ENCODE measurements at places on chromosomes 2 and 18.

- H3K36me3 ChIP-seq = no peaks in the 10 kb centered on the region
- no peaks in the 10 kb centered on the region for H3K4me1 ChIP-seq
- no peak overlapping the region for H3K4me3 ChIP-seq
- H3K27ac ChIP-seq = no peak overlapping the region
- no peak for DNase-seq
Measured at GRCh38 chr18:75113455-75113854, 95.5 kb downstream of the PTGR3 start.

DNA sequence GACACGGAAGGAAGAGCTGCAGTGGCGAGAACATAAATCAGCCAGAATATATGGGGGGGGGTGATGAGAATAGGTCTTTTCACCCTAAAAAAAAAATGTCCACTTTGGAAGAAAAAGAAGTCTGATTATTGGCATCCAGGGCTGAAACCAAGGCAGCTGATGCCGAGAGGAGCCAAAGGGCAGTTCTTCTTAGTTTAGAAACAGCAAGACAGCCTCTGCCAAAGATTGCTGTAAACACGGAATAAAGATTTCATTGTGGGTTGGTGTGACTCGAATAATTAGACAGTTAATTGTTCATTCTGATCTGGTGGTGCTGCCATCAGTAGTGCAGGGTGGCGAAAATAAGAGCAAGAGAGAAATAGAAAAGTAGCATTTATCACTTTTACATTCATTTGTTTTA, 3.5 kb downstream of the CDH20 start:
- no peaks in the 10 kb centered on the region for H3K27me3 ChIP-seq
- no peak overlapping the region for H3K27ac ChIP-seq
- no peak overlapping the region for H3K4me3 ChIP-seq
- no peak for DNase-seq
- no peaks in the 10 kb centered on the region for H3K4me1 ChIP-seq
- H3K36me3 ChIP-seq = no peaks in the 10 kb centered on the region

DNA sequence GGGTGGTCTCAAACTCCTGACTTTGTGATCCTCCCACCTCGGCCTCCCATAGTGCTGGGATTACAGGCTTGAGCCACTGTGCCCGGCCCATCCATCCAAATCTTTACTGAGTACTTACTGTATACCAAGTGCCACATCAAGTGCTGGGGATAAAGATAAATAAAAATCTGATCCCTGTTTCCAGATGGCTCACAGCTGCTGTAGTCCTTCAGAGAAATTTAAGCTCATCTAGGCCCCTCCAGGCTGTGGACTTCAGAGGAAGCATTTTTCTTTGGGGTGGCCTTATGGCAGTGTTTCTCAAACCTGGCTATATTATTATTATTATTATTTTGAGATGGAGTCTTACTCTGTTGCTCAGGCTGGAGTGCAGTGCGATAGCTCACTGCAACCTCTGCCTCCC, 33.7 kb upstream of the GTF2A1L start:
- H3K27me3 ChIP-seq = no peaks in the 10 kb centered on the region
- H3K4me3 ChIP-seq = no peak overlapping the region
- H3K27ac ChIP-seq = no peak overlapping the region
- no peaks in the 10 kb centered on the region for H3K4me1 ChIP-seq
- DNase-seq = no peak
- H3K36me3 ChIP-seq = no peaks in the 10 kb centered on the region

- peak overlapping the region; percentile 21 for H3K4me3 ChIP-seq
- H3K4me1 ChIP-seq = peaks cover 36% of the 10 kb centered on the region
- peak overlapping the region; percentile 29 for H3K27ac ChIP-seq
Measured at GRCh38 chr2:157447741-157448140, 3.9 kb upstream of the CYTIP start.

DNA sequence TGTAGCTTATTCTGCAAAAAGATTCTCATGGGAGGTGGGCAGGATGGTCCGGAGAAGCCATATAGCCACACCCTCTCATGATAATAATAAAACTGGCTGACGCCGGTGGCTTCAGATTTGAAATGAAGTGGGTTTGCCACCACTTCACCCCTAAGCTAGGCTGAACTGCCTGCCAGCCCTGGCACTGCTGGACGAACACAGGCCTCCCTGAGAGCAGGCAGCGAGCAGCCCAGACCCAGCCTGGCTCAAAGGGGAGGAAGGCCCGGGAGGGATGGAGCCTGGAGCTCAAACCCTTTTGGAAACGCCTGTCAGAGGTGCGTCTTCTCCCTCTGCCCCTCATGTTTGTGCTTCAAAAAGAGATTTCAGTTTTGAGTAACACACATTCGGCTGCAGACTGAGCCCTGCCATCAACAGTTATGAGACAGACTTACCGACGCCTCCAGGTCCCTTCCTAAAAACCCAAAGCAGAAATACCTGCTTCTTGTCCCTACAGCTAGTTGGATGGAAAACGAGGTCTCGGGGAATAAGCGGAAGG, 71.1 kb upstream of the HPCAL1 start:
- no peaks in the 10 kb centered on the region for H3K36me3 ChIP-seq
- no peaks in the 10 kb centered on the region for H3K27me3 ChIP-seq
- H3K4me1 ChIP-seq = no peaks in the 10 kb centered on the region
- no peak overlapping the region for H3K27ac ChIP-seq

DNA sequence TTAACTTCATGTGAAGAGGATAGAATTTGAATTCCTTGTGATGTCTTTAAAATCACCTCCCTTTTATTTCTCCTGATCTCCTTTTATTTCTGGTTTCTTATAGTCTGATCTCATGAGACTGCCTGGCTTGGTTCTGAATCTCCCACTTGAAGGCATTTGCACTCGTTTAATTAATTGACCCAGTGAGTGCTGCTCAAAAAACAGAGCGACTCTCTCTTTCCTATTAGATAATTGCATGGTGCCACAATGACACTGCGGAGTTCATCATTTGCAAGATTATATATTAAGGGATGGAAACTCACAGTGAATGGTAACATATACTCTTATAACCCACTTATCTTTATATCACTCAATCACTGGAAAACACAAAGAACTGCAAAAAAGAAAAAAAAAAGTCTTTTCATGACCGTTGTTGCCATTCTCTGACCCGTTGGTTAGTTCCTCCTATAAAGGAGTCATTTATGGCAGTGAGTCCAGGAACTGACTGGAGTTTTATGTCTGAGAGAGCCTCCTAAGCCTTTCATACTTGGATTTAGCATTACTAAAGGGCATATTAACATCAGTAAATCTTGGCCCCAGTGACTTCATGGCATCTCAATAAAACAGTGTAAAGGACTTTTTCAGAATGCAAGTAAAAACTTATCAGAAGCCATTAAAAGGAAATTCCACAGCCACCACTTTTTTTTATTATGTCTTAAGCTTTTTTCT, 103.3 kb upstream of the EPHA4 start:
- H3K27ac ChIP-seq = no peak overlapping the region
- no peak for DNase-seq
- H3K4me1 ChIP-seq = no peaks in the 10 kb centered on the region
- no peaks in the 10 kb centered on the region for H3K36me3 ChIP-seq

- no peak for DNase-seq
- H3K36me3 ChIP-seq = no peaks in the 10 kb centered on the region
- no peaks in the 10 kb centered on the region for H3K4me1 ChIP-seq
- no peak overlapping the region for H3K27ac ChIP-seq
- no peak overlapping the region for H3K4me3 ChIP-seq
Measured at GRCh38 chr18:46577546-46577945, 79.5 kb downstream of the LOXHD1 start.

DNA sequence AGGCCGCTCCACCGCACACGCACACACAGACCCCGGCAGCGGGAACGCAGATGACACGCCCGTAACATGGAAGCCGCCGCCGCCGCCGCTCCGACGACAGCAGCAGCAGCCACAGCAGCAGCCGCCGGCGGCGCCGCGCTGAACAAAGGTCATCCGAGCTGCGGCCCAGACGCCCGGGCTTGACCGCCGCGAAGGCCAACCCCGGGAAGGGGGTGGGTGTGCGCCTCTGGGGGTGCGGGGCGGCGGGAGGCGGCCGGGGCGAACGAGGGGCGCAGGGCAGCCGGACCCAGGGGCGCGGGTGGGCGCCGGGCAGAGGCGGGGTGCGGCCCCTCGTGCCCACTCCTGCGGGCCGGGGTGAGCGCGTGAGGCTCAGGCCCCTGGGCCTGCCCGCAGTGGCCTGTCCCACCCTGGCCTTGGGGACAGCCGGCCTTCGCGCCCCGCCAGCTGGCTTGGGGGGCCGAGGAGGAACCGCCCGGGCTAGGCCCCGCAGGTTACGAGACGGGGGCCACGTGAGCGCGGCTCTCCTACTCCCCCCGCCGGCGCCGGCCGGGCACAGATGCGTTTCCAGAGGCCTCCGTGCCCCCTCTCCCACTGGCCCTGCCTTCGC, 1.0 kb upstream of the ZNF532 start:
- H3K27ac ChIP-seq = no peak overlapping the region
- no peaks in the 10 kb centered on the region for H3K36me3 ChIP-seq
- peaks cover 3% of the 10 kb centered on the region for H3K27me3 ChIP-seq
- no peak overlapping the region for H3K4me3 ChIP-seq
- no peak for DNase-seq

DNA sequence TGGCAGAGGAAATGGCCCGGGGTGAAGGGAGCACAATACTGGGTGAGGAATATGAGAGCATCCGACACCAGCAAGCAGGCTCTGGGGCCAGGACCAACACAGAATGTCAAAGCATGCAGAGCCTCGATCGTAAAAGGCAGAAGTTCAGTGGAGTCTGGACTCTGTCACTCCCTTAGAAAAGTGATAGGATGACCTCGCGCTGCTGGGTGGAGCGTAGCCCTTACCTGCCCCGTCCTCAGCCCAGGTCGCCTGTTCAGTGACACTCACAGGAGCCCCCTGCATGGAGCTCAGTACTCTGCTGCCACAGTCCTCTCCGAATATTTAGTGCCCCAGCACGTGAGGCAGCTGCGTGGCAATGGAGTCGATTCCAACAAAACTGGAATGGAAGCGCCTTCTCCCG, 236.7 kb upstream of the MYT1L start:
- DNase-seq = no peak
- no peak overlapping the region for H3K4me3 ChIP-seq
- no peaks in the 10 kb centered on the region for H3K27me3 ChIP-seq
- no peak overlapping the region for H3K27ac ChIP-seq

DNA sequence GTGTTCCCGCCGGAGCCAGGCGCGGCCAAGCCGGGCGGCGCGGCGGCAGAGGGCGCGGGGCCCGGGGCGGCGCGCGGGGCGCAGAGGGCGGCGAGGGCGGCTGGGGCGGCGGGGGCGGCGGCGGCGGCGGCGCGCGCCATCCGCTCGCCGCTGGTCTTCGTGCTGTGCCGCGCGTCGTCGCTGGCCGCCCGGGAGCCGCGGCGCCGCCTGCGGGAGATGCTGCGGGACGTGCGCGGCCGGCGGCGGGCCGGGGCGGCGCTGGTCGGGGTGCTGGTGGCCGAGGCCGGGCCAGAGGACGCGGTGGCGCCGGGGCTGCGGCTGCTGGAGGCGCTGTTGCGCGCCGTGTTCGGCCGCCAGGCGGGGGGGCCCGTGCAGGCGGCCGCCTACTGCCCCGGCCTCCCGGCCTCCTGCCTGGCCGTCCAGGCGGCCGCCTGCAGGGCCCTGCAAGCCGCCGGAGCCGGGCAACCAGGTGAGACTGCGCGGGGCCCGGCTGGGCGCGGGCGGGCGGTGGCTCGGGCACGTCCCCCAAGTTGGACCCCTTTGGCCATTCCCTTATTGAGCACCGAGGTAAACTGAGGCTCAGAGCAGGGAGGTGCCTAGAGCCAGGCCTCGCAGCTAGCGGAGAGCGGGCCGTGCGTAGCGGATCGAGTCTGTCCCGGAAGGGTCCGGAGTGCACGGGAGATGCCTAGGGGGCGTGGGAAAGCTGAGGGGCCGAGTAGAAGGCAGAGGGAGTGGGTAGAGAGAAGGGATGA, 584 bp downstream of the C2orf72 start:
- H3K27me3 ChIP-seq = peaks cover 33% of the 10 kb centered on the region
- no peak overlapping the region for H3K4me3 ChIP-seq
- DNase-seq = no peak
- no peaks in the 10 kb centered on the region for H3K4me1 ChIP-seq

GRCh38 chr2:16100006-16100405, 159.7 kb downstream of the MYCN start:
- H3K36me3 ChIP-seq = no peaks in the 10 kb centered on the region
- no peaks in the 10 kb centered on the region for H3K27me3 ChIP-seq
- no peak overlapping the region for H3K27ac ChIP-seq
- no peaks in the 10 kb centered on the region for H3K4me1 ChIP-seq

DNA sequence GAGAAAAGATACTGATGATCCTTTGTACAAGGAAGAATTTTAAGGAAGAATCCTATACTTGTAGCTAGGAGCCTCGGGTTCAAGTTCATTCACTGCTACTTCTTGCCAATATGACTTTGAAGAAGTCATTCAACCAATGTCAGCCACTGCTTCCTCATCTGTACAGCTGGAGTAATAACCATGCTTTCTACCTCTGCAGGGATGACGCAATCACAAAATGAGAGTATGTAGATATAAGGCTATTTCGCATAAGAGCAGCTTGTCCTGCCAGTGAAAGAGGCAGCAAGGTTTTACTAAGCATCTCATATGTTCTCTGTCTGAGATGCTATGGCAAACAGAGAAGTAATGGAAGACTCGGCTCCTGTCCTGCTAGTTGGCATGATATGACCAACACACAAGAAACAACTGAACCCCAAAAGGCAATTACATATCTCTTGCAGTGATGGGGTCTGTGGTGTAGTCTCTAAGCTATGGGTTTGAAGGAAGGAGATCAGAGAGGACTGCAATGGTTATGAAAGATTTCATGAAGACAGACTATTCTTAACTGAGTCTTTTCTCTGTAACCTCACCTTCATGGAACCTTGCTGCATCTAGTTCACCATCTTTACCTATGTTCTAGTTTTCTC, 9.2 kb downstream of the AAK1 start:
- H3K27me3 ChIP-seq = no peaks in the 10 kb centered on the region
- H3K27ac ChIP-seq = no peak overlapping the region
- no peak for DNase-seq
- H3K4me1 ChIP-seq = peaks cover 53% of the 10 kb centered on the region
- peaks cover 11% of the 10 kb centered on the region for H3K36me3 ChIP-seq

DNA sequence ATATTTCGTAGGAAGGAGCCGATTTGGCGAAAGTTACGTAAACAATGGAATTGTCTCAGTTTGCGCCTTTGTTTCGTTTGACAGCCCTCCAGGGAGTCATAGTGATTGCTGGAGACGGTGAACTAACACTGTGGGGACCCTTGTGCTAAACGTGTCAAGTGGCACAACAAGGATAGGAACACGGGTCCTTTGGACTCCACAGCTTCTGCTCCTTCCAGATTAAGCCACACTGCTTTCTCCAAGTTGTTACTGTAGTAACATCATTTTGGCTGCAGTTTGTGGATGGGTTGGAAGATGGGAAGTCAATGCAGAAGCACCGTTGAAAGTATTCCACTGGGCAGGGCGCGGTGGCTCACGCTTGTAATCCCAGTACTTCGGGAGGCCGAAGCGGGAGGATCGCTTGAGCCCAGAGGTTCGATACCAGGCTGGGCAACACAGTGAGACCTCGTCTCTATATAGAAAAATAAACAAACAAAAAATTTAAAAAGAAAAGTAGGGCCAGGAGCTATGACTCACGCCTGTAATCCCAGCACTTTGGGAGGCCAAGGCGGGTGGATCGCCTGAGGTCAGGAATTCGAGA, 636 bp upstream of the IMMT start:
- H3K4me1 ChIP-seq = peaks cover 16% of the 10 kb centered on the region
- no peaks in the 10 kb centered on the region for H3K27me3 ChIP-seq
- no peak for DNase-seq
- peak overlapping the region; percentile 92 for H3K4me3 ChIP-seq

- H3K4me3 ChIP-seq = no peak overlapping the region
- no peak overlapping the region for H3K27ac ChIP-seq
- H3K36me3 ChIP-seq = no peaks in the 10 kb centered on the region
- no peaks in the 10 kb centered on the region for H3K27me3 ChIP-seq
- no peak for DNase-seq
- H3K4me1 ChIP-seq = peaks cover 6% of the 10 kb centered on the region
Measured at GRCh38 chr2:59888015-59888414, 665.4 kb downstream of the BCL11A start.

Data from effector memory CD4-positive, alpha-beta T cell (primary cell).